Anterior cingulate cortex (tissue), 58 donors: ENCODE measurements at places on chromosomes 11 and 22.

GRCh38 chr11:12845163-12845562 lies 164.0 kb upstream of the RASSF10 start:
- DNase-seq, result no peak

- no peak for DNase-seq
Measured at GRCh38 chr11:76637491-76638269, 32.9 kb downstream of the LRRC32 start.

- peak; percentile 47 for DNase-seq
Measured at GRCh38 chr22:37681556-37682049, 4.5 kb upstream of the NOL12 start.

DNA sequence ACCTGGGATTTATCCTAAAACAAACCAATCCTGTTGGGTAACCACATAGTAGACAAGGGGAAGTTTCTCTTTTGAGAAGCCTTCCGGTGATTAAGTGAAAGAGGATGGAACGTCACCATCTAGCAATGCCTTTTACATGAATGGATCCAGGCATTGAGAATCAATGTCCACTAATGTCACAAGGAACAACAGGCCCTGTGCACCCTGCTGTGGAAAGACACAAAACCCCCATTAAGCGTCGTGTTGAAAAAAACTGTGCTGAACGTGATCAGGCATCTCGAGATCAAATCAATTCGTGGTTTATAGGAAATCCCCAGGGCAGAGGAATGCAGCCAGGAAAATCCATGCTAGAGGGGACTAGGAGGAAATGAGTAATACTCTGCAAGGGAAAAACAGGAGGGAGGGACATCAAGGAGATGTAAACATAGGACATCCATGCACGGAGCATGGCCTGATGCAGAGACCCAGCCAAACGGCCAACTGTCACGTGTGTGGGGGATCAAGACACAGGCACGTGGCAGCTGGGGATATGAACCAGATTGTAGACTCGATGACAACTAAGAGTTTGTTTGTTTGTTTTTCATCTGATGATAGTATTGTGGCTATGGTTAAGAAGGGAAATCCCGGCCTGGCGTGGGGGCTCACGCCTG lies 38.6 kb upstream of the CARS1 start:
- no peak for DNase-seq

- no peak for DNase-seq
Measured at GRCh38 chr22:42797011-42797410, 60.1 kb downstream of the ARFGAP3 start.

DNA sequence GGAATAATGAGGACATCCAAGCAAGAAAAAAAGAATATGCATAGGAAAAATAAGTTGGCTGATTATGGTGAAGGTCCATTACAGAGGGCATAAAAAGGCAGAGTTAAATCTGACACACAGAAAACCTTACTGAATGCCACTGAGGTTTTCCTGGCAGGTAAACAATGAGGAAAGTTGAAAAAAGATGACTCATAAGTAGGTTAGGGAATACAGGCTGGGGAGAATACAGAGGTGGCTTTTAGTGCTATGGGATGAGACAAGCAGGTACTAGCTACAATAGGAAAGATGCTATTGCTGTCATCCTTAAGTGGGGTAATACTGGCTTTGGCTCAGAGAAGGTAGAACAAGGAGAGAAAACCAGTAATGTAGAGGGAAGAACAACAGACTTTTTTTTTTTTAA lies 44.7 kb downstream of the CSTF3 start:
- DNase-seq, result no peak

DNA sequence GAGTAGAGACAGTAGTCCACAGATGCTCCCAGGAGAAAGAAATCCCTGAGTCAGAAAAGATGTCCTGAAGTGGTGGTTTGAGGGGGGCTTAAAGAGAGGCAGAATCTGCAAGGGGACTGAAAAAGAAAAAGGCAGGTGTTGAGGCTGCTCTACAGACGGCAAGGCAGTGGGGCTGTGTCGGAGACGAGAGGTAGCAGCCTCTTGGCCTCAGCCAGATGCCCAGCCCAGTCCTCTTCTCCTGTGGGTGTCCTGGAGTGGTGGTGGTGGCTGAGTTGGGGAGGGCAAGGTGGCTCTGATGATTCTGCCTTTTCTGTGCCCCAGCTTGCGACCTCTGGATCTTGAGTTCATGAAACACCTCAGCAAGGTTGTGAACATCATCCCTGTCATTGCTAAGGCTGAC lies 9.3 kb upstream of the WBP2NL start:
- no peak for DNase-seq

- no peak for DNase-seq
Measured at GRCh38 chr11:33926671-33927552, 35.0 kb upstream of the LMO2 start.

DNA sequence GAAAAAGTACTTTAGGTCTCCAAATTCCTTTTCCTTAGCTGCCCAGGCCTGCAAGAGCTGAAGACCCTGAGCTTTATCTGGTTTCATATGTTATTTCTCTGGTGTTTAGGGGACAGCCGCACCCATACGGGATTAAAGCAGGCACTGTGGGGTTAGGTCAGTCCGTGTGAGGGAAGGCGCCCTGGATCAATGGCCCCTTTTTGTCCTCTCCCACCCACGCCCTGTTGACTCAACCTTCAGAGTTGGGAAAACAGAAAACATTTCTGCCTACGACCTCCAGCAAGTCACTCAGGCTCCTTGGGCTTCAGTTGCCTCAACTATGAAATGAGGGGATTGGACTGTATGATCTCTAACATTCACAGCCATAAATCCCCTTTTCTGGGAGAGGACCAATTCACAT lies 55.2 kb upstream of the BARX2 start:
- DNase-seq, result no peak

DNA sequence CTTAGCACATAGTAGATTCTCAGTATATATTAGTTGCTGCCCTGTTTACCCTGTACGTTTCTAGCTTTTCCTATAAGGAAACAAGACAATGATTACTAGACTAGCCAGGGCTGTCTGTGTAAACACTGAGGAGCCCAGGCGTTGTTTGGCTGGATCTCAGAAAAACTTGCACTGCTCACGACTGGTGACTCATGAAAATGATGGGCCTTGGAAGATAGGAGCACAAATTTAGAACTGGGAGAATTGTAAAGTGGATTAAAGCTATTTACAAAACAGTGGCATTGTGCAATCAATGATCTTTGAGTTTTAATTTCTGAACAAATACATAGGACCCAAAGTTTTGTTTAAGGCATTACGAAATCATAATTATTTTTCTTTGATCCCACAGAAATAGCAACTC lies 276.9 kb downstream of the FAM76B start:
- no peak for DNase-seq

GRCh38 chr22:49564666-49565515 lies 262.8 kb downstream of the BRD1 start:
- DNase-seq, result no peak

- DNase-seq, result peak; percentile 42
Measured at GRCh38 chr11:64089493-64089892, 53.8 kb downstream of the FLRT1 start.

- no peak for DNase-seq
Measured at GRCh38 chr22:29214232-29214631, 8.5 kb downstream of the EMID1 start.

GRCh38 chr22:27791159-27791858 lies 10.2 kb downstream of the MN1 start:
- DNase-seq, result no peak

DNA sequence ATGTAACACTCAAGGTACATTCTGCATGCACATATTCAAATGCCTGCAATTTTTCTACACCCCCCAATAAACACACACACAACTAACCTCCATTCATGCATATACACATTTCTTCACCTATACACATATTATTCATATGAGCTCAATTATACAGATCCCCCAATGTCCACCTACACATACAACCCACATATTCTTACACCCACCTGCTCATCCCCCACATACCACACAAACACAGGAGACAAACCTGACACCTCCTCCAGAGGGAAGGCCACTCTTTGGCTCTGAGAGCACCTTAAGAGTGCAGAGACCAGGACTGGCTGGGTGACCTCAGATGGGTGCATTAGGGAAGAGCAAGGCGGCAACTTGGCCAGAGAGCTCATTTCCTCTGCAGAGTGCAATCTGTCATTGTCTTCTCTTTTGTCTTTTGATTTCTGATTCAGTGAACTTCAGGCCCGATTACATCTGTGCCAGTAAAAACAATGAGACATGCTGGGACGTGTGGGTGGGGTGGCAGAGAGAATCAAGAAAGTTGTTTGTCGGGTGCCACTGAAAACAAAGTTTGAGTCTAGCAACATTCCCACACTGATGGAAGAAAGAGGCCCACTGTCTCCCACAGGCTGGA lies 208.4 kb downstream of the NXPE2 start:
- no peak for DNase-seq

DNA sequence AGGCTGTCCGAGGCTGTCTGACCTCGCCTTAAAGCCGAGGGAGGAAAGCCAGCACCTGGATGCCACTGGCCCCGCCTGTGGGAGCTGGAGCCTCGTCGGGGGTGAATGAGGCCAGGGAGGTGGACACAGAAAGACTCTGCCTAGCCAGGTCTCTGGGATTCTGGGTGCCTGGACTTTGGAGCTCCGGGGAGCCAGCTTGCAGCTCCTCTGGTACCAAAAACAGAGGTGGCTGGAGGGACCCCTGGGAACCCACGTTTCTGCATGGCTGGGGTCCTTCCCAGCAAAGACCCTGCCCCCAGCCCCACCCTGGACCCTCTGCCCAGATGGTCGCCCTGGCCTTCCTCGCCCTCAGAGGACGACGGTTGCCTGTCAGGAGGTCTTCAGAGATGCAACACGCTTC lies 239.7 kb downstream of the BRD1 start:
- DNase-seq, result no peak

DNA sequence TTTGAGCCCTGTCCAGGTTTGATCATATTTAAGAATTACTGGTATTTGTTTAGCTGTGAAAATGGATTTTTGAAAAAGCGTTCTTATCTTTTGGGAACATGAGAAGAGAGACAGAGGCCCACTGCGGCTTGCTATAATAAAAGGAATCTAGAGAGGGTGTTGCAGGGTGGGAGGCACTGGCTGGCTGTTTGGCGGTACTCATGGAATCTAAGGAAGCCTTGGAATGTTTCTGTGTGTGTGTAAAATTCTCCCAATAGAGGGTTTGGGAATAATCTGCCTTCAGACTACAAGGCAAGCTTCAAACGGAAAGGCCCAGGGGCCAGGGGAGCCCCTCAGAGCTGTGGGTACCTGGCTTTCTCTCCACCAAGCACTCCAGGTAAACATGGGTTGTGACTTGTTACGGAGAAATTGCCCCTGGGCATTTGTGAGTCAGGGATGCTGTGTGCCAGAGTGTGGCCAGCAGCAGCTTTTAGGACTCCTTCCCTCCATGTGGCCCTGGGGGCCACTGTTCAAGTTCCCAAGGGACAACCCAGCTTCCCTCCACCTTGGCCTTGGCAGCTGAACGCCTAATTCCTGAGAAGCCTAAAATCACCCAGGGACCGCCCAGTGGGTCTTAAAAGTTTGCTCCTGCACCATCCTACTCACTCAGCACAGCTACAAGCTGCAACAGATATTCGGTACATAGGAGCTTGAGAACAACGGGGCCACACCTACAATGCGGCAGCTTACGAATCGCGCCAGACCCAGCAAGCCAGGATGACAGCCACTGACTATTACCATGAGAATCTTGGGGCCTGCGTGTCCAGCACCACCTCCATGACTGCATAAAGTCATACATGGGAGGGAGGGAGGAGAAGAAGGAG lies 14.1 kb upstream of the SYT8 start:
- DNase-seq, result no peak

- no peak for DNase-seq
Measured at GRCh38 chr11:124518989-124519451, 24.4 kb downstream of the OR8B12 start.

- no peak for DNase-seq
Measured at GRCh38 chr11:121763526-121763925, 310.8 kb upstream of the SORL1-AS1 start.

GRCh38 chr11:65894034-65894591 lies 3.6 kb downstream of the CCDC85B start:
- DNase-seq, result no peak

- DNase-seq, result no peak
Measured at GRCh38 chr11:116115801-116116200, 611.6 kb upstream of the CADM1 start.

DNA sequence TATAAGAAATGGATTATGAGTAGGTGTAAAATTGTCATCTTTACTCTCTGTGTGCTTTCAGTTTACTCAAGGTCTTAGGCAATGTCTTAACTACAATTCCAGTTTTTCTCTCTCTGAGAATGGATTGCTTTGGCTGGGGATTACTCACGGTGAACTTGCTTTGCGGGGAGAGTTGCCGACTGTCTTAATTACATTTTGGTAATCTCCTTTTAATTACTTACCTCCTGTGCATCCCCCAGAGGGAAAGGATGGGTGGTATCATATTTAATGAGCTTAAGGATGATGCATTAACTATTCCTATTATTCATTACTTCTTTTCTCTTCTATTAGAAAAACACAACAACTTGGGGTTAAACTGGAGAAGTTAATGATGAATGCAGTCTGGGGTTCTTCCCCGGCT lies 159.4 kb downstream of the MPPED1 start:
- DNase-seq, result no peak

DNA sequence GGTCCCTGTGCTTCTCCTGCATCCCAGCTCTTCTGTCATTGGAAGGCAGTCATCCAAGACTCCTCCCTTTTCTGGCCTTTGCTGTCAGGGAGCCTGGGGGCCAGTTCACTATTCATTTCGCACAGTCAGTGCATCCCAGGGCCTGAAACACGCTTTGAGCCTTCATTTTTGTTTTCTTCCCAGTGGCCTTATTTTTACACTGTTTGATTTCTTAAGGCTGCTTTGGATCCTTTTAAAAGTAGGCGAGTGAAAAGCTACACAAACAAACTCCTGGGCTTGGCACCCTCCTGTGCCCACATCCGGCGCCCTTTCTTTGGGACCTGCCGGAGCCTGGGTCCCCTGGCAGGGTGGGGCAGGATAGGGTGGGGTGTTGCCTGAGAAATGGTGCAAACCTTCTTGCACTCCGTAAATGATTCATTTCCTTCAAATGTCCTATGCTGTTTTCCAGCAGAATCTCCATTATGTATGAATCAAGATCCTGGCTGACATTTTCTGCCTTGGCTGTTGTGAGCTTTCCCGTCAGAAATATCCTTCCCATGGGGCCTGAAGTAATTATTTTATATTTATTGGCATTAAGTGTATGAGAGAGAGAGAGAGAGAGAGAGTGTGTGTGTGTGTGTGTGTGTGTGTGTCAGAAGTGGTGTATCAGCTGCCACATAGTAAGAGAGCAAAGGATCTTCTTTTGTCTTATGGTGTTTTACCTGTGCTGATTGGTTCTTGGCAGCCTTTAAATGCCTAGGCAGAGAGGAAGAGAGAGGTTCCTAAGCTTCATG lies 45.6 kb downstream of the BCR start:
- DNase-seq, result no peak
